NCI-H1417 treated with DMSO at 0.1 percent for 48 hours (cell line): ENCODE measurements at places on chromosomes 2 and 18.

- DNase-seq: no peak
Measured at GRCh38 chr2:108905906-108906305, 83.1 kb downstream of the EDAR start.

DNA sequence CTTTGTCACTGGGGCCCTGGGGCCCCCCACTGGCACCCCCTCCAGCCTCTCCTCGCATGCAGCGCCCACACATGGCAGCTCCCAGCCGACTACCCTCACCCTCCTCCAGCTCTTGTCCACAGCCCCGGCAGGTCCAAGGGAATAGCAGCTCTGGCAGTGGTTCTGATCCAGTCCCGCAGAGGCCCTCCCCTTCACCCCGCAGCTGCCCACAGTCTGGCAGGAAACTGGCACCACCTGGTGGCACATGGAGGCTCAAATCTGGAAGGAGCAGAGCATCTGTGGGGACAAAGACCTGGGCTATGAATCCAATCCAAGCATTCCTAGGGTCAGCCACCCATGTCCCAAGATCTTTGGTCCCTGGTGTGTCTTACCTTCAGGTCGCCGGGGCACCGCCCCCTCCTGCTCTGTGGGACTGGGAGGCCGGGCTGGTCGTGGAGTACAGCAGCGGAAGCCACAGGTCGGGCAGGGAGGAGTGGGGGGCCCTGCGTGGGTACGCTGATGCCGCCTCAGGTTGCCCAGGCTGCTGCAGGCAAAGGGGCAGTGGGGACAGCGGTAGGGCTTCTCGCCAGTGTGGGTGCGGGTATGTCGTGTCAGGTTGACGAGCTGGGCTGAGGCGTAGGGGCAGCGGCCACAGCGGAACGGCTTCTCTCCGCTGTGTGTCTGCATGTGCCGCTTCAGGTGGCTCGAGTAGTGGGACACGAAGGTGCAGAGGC, 2.3 kb downstream of the ZNF513 start:
- no peak for DNase-seq

GRCh38 chr2:182971820-182972547, 66.3 kb downstream of the NCKAP1 start:
- DNase-seq: no peak

GRCh38 chr2:33859176-33859575, 260.1 kb upstream of the FAM98A start:
- no peak for DNase-seq

- DNase-seq: no peak
Measured at GRCh38 chr2:166892397-166892796, 4.1 kb downstream of the XIRP2 start.

DNA sequence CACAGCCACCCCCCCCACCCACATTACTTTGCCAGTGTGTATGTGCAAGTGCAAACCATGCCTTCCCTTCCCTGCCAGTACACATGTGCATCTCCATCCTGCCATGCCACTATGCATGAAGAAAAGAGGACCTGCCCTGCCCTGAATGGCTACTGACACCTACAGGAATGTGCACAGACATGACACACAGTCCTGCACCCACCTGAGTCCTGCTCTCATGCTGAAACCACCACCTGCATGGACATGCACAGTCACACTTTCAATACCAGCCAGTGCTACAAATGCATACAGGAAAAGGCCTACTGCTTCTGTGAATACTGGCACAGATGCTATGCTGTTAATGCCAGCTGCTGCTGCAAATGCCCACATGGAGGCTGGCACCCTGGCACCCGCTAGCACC, 334.4 kb upstream of the DLGAP1 start:
- DNase-seq: no peak

DNA sequence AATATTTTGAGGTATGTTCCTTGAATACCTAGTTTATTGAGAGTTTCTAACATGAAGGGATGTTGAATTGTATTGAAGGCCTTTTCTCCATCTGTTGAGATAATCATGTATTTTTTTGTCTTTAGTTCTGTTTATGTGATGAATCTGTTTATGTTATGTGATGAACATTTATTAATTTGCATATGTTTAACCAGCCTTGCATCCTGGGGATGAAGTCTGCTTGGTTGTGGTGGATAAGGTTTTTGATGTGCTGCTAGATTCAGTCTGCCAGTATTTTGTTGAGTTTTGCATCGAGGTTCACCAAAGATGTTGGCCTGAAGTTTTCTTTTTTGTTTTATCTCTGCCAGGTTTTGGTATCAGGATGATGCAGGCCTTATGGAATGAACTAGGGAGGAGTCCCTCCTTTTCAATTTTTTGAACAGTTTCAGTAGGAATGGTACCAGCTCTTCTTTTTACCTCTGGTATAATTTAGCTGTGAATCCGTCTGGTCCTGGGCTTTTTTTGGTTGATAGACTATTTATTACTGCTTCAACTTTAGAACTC, 71.9 kb downstream of the EPC2 start:
- DNase-seq: no peak

GRCh38 chr2:200408428-200409316, 101.2 kb downstream of the KCTD18 start:
- no peak for DNase-seq

DNA sequence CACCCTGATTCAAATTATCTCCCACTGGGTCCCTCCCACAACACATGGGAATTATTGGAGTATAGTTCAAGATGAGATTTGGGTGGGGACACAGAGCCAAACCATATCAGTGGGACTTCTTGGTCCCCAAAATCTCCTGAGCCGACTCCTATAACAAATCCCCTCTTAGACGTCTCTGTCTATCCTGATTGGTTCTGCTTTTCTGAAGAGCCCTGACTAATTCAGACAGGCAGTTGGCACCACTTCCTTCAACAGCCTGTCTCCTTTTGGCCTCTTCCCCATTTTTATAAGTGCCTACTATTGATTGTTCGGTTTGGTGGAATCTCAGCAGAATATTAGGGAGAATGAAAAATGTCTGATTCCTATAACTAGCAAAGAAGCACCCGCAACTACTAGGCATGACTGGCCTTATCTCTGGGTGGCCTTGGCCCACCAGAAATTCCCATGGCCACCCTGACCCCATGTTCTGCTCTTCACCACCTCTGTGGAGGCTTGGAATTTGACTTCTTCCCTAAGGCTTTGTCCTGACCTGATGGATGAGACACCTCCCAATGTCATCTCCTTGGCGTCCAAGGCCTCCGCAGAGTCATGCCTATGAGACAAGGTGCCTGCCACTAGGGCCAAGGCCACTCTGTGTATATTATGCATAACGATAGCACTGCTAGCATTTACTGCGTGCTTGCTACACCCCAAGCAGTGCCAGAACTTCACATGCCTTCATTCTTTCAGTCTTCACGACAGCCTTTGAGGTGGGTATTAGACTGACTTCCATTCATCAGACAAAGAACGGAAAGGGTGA, 218.9 kb upstream of the COPS8 start:
- DNase-seq: no peak

DNA sequence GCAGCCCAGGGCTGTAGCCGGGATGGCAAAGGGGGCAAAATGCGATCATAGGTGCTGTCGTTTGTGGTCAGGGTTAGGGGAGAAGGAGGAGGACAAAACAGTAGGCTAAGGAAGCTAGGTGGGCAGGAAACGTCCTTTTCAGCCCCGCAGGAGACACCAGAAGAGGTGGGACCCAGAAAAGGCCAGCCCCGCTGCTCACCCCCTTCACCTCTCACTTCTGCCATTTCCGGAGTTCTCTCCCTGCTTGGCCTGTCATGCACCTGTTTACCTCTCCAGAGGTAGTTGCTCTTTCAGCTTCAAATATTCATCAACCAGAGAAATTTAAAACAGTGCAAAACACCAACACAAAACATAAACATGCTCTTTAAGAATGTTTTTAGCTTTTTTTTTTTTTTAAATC, 849 bp downstream of the AQP4 start:
- DNase-seq: no peak

DNA sequence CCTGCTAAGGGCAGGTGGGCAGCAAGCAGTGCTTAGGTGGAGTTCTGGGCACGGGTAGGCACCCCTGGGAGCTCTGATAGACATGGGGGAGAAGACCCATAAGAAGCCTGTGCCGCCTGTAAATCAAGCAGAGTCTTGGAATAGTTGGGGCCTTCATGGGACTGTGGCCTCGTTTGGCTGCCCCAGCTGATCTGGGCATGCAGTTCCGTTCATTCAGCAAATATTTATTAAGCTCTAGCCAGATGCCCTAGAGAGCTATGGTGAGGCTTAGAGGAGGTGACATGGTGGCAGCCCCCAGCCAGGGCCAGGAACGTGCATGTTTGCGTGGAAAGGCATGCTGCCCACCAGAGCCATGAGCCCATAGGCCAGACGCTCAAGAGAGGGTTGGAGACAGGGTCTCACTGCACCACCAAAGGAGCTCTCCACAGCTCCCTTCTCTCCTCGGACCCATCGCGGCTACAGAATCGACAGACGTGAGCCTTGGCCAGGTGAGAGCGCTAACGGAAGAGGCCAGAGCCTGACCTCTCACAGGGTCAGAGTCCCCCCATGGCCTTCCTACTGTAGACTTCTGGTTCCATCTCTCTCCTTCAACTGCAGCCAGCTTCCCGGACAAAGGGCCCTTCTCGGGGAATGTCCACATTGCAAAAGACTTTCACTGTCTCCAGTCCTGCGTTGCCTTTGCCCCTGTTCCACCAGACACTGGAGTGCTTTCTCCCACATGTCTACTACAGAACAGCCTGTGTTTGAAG, 135.7 kb downstream of the INHBB start:
- no peak for DNase-seq

- no peak for DNase-seq
Measured at GRCh38 chr18:70037431-70038061, 89.9 kb upstream of the CD226 start.

GRCh38 chr2:134399096-134399495, 145.2 kb downstream of the MGAT5 start:
- DNase-seq: no peak

DNA sequence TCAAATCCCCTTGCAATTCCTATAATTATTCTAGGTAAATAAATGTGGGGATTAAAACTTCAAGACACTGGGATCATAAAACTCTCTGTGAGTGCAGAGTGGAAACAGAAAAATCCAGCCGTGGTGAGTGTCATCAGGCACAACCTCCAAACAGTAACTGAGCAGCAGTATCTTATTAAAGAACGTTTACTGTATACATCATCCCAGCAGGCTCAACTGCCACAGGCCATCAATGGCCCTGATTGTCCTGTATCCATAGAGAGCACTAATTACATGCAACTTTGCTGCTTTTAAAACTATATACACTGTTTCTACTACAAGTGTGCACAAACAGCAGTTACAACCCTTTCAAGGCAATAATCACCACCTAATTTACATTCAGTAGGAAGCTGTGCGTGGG, 23.9 kb downstream of the GAREM1 start:
- DNase-seq: peak; percentile 63

DNA sequence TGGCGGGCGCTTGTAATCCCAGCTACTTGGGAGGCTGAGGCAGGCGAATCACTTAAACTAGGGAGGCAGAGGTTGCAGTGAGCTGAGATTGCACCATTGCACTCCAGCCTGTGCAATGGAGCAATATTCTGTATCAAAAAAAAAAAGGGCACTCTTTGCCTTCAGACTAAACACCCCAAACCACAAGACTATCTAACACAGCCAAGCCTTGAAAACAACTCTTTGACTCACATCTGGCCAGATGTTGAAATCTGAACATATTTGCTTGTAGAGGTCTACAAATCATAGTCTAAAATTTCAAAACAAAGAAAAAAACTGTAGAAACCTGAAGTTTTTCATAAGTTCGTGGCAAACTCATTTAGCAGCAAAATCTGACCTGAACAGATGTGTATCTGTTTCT, 94.9 kb downstream of the FAM161A start:
- no peak for DNase-seq

DNA sequence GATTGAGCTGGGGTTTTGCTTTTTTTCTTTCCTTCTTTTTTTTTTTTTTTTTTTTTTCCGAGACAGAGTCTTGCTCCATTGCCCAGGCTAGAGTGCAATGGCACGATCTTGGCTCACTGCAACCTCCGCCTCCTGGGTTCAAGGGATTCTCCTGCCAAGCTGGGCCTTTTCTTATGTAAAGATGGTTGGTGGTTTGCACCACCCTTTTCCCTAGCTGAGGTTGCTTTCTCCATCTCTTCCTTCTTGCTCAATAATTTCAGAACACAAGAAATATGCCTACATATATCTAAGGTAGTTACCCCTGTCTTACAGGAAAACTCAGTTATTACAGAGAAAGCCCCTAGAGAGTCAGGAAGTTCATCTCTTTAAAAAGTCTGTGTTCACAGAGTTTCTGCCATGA, 7.0 kb downstream of the TTC39C start:
- DNase-seq: no peak

DNA sequence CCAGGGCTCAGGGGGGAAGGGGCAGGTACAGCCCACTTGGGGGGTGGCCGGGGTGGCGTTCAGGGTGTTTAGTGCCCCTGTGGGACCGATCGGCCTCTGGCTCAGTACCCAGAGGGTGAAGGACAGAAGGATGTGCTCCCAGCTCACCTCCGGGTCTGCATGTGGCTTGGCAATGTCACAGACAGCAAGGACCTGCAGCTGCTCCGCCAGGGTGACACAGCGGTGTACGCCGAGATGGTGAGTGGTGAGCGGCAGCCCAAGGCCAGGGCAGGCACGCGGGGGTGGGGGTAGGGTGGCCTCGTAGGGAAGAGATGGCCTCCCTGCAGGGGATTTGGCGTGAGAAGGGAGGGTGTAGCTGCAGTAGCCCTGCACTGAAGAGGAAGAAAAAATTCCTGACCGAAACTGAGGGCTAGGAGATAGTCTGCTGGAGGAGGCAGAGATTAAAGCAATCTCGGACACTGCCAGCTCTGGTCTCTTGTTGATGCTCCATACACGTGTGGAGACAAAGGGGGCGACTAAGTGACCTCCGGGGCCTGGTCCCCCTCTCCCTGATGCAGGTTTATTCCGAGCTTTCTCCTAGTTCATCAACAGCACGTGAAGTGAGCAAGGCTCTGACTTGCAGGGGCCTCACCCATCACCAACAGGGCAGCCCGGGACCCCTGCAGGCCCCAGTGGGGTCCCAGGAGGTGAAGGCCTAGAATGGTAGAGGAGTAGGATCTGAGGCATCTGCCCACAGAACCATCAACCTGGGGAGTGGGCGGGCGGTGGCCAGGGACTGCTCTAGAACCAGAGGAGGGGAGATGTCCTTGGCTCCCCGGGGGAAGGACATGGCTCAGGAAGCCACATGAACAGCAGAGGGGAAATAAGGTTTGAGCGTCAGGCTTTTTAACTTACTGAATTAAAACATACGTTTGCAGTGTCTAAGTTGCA, 45.4 kb downstream of the FER1L5 start:
- no peak for DNase-seq

DNA sequence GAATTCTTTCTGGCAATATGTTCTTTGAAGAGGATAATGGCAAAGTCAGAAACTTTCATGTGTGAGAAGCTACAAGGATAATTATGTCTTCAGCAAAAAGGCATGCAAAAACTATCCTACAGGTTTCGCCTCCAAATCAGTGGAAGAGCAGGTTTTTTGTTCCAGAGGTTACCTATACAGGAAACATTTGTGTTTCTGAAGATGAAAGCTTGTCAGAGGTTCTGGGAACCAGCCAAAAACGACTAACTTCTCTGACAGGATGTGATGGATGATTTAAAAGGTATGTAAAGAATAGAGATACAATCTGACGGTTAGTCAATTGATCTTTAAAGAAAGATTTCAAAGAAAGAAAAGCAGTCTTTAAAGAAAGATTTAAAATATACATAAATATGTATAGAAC, 37.6 kb downstream of the RND3 start:
- no peak for DNase-seq

GRCh38 chr2:145593991-145594614, 1074.2 kb upstream of the ZEB2 start:
- DNase-seq: no peak

GRCh38 chr2:197170208-197170607, 140.4 kb downstream of the ANKRD44 start:
- DNase-seq: no peak
